ENCODE measurements at places on chromosomes 11 and 22.
A peak's percentile ranks its signal among the peaks of the same experiment; 100 is the strongest.

- ATAC-seq = no peak
Observed at GRCh38 chr11:119341222-119342022, 739 bp upstream of the C1QTNF5 start.

GRCh38 chr11:79333355-79333754, 107.5 kb downstream of the TENM4 start:
- no peak for ATAC-seq

GRCh38 chr11:69040581-69041260, 8.0 kb upstream of the TPCN2 start:
- peak; percentile 34 for ATAC-seq

GRCh38 chr11:128394431-128395089, 192.8 kb downstream of the ETS1 start:
- ATAC-seq = no peak

DNA sequence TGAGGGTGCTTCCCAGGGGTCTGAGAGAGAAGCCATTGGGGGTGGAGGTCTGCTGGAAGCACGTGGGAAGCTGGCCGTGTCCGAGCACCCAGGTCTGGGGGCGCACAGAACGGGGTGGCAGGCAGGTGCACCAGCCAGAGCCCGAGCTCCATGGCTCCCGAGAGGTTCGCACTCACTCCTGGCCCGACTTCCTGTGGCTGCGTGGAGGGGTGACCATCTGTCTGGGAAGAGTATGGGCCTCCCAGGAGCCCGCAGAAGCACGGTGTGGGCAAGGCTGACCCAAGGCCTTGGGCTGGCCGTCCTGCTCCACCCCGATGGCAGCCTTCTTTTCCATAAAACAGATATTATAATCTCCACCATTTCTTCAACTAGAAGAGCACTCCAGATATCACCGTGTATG, 256.0 kb upstream of the B3GAT1 start:
- no peak for ATAC-seq

GRCh38 chr11:41118521-41118920, 340.9 kb downstream of the LRRC4C start:
- ATAC-seq = no peak

DNA sequence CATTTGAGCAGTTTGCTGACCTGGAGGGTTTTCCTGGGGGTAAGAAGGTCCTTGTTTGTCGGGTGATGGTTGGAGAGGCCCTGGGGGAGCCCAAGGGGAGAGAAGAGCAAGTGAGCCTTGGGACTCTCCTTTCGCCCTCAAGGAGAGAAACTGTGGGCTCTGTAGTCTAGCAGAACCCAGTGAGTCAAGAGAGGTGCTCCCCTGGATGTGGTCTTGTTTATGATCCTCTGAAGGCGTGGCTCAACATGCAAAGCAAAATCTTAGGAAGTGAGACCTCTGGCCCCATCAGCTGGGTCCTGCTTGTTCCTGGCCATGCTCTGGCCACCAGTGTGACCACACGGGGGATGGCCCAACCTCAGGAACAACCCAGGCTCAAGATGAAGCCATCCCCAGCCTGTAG, 66.5 kb upstream of the ALX4 start:
- ATAC-seq = no peak

DNA sequence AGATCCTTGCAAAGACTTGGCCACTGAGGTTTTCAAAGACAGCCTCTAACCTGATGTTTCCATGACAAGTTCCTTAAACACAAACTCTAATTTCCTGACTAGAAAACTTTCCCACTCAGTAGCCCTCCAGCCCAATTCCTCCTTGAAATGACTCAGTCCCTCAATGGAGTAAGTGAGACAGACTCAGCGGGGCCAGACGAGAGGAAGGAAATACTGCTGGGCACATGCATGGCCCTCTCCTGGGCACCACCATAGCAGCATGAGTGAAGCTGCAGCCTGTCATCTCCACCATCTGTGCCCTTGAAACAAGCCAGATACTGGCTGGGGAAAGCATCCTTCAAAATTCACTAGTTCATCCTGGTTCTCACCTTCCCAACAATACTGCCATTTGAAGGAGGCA, 76.2 kb upstream of the GDPD4 start:
- ATAC-seq = no peak

- no peak for ATAC-seq
Observed at GRCh38 chr11:83725269-83725560, 439.0 kb upstream of the CCDC90B start.

- no peak for ATAC-seq
Observed at GRCh38 chr11:2466069-2466801, 21.4 kb downstream of the KCNQ1 start.

GRCh38 chr11:105862736-105863367, 159.2 kb downstream of the MSANTD4 start:
- ATAC-seq = no peak

DNA sequence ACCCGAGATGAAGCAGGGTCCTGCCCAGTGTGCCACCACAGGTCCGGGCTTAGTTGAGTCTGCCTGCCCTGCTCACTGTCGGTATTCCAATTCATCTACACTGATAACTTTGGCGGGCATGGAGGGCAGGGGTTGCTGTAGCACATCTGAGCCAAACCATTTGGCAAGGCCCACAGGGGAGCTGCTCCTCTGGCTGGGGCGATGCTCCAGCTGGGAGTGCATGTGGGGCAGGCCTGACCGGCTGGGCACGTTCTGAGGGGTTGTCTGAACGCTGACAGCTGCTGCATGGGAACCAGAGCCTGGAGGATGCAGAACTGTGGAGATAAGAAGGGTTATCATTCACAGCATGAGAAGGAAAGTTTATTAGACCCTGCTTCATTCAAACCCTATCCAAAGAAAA, 40.4 kb downstream of the DRG1 start:
- ATAC-seq = no peak
